Naive B cell (primary cell): ENCODE measurements at places on chromosomes 2 and 18. TPM values are rescaled to one million over a fixed set of nuclear protein-coding genes. Genes with fewer than 3 reads are reported as not detected.

DNA sequence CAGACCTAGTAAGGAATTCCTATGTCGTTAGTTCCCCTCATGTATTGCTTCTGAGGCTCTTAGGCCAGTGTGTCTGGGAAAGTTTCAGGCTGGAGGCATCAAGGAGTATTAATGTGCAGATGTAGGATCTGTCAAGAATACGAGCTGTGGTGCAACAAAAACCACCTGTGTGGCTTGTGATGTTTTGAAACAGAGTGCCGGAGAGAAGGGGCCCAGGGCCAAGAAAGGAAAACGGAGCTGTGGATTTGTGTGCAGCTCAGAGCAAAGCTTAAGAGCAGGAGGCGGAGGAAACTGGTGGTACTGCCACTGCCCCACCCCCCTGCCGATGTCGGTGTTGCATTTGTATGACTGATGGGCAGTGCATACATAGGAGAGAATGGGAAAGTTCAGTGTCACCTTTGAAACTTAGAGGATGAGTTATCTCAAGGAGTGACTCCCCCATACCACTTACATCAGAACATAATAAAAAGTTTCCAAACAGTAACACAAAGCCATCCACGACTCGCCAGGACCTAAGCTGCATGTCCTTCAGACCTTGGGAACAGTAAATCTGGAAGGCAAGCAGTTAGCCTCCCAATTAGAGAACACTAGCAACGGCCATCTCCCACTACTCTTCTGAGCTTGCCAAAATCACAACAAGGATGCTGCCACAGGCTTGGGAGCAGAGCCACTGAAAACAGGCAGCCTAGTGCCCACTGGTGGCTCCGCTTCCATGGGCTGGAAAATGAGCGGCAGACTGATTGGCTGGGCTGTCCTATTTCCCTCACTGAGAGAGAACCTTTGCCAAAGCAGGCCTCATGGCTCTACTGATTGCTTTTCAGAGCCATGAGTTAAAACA lies 152.7 kb upstream of the NT5C1B start:
- H3K36me3 ChIP-seq, result no peaks in the 10 kb centered on the region
- DNase-seq, result no peak
- no peak overlapping the region for H3K27ac ChIP-seq
- H3K4me1 ChIP-seq, result no peaks in the 10 kb centered on the region

- no peak for DNase-seq
- peaks cover 12% of the 10 kb centered on the region for H3K27me3 ChIP-seq
- no peak overlapping the region for H3K27ac ChIP-seq
- no peak overlapping the region for H3K4me3 ChIP-seq
- no peaks in the 10 kb centered on the region for H3K4me1 ChIP-seq
Observed at GRCh38 chr18:36527051-36527450, 229.5 kb downstream of the FHOD3 start.

- H3K4me1 ChIP-seq, result no peaks in the 10 kb centered on the region
- DNase-seq, result no peak
- H3K4me3 ChIP-seq, result no peak overlapping the region
- no peaks in the 10 kb centered on the region for H3K27me3 ChIP-seq
Observed at GRCh38 chr2:196380575-196380974, 209.2 kb upstream of the STK17B start.

DNA sequence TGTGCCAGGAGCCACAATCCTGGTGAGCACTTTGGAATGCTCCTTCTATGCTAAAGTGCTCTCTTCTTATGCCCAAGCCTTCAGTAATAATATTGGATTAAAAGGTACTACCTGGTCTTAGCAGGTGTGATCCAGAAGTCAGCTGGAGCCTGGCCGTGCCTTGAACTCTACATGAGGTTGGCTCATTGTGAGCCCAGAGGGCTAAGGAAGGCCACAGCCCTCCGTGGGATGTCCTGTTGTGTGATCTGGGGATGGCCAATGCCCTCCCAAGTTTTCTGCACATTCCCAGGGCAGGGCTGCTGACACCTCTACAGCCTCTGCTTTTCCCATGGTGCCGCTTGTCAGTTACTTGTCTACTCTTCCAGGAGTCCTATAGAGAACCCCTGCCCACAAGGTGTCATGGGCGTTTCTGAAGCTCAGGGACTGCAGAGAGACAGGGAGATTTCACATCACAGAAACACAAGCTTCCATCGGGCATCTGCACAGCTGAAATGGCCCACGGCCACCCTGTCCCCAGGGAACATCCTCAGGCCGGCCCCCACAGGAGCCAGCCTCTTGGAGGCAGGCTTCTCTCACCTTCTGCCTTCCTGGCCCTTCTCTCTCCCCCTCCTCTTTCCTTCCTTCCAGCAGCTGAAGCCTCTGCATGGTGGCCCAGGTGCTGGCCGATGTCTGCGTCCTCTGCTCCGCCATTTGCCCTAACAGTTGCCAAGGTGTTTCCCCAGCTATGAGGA lies 27.3 kb upstream of the GPR55 start:
- H3K4me1 ChIP-seq, result peaks cover 9% of the 10 kb centered on the region
- no peak overlapping the region for H3K27ac ChIP-seq
- H3K27me3 ChIP-seq, result peaks cover 32% of the 10 kb centered on the region

- H3K27me3 ChIP-seq, result peaks cover 17% of the 10 kb centered on the region
- no peaks in the 10 kb centered on the region for H3K36me3 ChIP-seq
- H3K4me3 ChIP-seq, result no peak overlapping the region
Observed at GRCh38 chr2:121085801-121086200, 199.2 kb downstream of the TFCP2L1 start.

GRCh38 chr2:43347746-43348145 lies 121.3 kb upstream of the ZFP36L2 start:
- no peaks in the 10 kb centered on the region for H3K4me1 ChIP-seq
- no peak overlapping the region for H3K4me3 ChIP-seq
- no peaks in the 10 kb centered on the region for H3K27me3 ChIP-seq
- H3K36me3 ChIP-seq, result peaks cover 32% of the 10 kb centered on the region
- no peak for DNase-seq

GRCh38 chr18:78244779-78245178 lies 734.8 kb upstream of the SALL3 start:
- H3K27me3 ChIP-seq, result no peaks in the 10 kb centered on the region
- no peak overlapping the region for H3K4me3 ChIP-seq
- H3K4me1 ChIP-seq, result no peaks in the 10 kb centered on the region
- DNase-seq, result no peak
- H3K36me3 ChIP-seq, result no peaks in the 10 kb centered on the region
- H3K27ac ChIP-seq, result no peak overlapping the region

DNA sequence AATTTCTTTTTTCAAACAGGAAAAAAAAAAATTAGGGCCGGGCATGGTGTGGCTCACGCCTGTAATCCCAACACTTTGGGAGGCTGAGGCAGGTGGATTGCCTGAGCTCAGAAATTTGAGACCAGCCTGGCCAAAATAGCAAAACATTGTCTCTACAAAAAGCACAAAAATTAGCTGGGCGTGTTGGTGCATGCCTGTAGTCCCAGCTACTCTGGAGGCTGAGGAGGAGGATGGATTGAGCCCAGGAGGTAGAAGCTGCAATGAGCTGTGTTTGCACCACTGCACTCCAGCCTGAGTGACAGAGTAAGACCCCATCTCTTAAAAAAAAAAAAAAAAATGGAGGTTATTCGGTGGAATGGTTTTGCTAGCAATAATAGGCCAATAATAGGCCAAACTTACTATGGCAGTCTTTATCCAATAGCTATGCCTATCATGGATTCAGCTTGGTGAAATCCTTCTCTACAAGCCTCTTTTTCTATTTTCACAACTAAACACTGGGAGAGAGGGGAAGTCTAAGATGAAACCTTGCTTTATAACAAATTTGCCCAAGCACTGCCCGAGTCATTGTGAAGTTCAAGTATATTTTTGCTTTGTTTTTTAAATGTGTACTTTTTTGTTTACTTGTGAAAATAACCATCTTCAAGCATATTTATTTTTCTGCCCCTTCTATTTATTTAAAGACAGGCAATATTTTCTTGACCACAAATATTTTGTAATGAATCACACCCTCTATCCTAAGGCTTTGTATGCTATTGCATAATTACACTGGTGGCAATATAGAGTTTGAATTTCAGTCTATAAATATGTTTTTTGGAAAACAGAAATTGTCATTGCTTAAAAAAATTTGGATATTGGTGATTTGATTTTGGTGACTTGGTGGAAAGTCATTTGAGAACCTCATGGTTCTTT lies 20.0 kb upstream of the KYNU start:
- H3K36me3 ChIP-seq, result no peaks in the 10 kb centered on the region
- H3K27me3 ChIP-seq, result peaks cover 5% of the 10 kb centered on the region
- H3K27ac ChIP-seq, result peak overlapping the region; percentile 30
- no peak overlapping the region for H3K4me3 ChIP-seq

GRCh38 chr2:65786765-65787164 lies 354.4 kb upstream of the SPRED2 start:
- no peak overlapping the region for H3K27ac ChIP-seq
- H3K36me3 ChIP-seq, result no peaks in the 10 kb centered on the region
- H3K4me1 ChIP-seq, result no peaks in the 10 kb centered on the region
- peaks cover 24% of the 10 kb centered on the region for H3K27me3 ChIP-seq
- DNase-seq, result no peak

GRCh38 chr2:118974103-118974993 lies 32.4 kb downstream of the MARCO start:
- no peaks in the 10 kb centered on the region for H3K4me1 ChIP-seq
- no peaks in the 10 kb centered on the region for H3K36me3 ChIP-seq
- H3K4me3 ChIP-seq, result no peak overlapping the region
- H3K27ac ChIP-seq, result no peak overlapping the region
- H3K27me3 ChIP-seq, result peaks cover 15% of the 10 kb centered on the region
- no peak for DNase-seq

DNA sequence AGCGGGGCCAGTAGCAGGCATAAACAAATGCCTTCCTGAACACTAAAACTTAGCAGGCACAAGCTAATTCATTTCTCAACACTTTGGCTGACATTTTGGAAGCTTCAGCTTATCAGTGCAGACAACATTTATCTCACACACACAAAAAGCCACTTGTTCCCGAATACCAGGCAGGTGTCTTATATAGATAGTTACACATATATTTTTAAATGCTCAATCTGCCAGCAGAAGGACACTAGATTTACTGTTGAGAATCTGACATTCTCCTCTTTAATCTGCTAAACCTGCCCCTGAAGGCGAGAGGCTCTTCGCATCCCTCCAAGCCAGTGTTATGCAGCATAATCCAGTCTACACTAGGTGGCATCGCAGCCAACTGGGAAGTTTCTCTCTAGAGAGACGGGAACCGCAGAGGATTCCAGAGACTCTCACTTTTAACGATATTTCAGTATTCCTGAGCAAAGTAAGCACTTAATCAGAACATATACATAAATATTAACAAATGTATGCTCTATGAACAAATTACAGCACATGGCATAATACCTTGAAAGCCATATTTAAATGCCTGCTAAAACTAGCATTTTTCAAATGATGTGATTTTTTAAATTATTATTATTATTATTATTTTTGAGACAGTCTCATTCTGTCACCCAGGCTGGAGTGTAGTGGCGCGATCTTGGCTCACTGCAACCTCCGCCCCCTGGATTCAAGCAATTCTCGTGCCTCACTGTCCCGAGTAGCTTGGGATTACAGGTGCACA lies 90.2 kb upstream of the SCG2 start:
- DNase-seq, result no peak
- no peaks in the 10 kb centered on the region for H3K4me1 ChIP-seq
- no peak overlapping the region for H3K4me3 ChIP-seq
- H3K36me3 ChIP-seq, result no peaks in the 10 kb centered on the region
- H3K27me3 ChIP-seq, result peaks cover 29% of the 10 kb centered on the region

- H3K27ac ChIP-seq, result peak overlapping the region; percentile 97
- no peaks in the 10 kb centered on the region for H3K27me3 ChIP-seq
- H3K4me3 ChIP-seq, result peak overlapping the region; percentile 31
- no peaks in the 10 kb centered on the region for H3K36me3 ChIP-seq
- H3K4me1 ChIP-seq, result peaks cover 37% of the 10 kb centered on the region
Observed at GRCh38 chr2:45929674-45930395, 278.4 kb downstream of the PRKCE start.

DNA sequence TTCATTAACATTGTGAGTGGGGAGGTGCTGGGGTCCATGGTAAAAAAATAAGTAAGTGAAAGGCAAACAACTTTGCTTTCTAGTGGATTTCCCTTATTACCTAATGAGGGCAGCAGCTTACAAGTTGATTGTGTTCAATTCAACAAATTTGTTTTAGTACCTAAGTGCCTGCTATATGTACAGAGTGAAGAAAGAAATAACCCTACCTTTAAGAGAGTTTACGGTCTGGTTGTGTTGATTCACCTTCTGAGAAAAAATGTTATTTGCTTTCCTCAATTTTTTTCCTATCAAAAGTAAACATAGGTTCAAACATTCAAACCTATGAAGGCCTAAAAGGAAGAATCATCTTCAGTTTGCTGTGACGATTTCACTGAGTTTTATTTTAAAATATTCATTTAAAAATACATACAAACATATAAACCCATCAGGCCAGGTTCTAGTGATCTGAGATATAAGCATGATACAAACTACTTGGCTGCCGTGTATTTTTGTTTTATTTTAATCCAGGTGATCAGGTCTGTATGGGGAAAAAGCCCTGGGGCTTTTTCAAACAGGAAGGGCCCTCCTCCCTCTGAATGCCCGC lies 1.5 kb upstream of the SPTBN1 start:
- DNase-seq, result no peak
- H3K4me1 ChIP-seq, result peaks cover 18% of the 10 kb centered on the region
- H3K27me3 ChIP-seq, result peaks cover 46% of the 10 kb centered on the region
- no peak overlapping the region for H3K27ac ChIP-seq
- peak overlapping the region; percentile 88 for H3K4me3 ChIP-seq

DNA sequence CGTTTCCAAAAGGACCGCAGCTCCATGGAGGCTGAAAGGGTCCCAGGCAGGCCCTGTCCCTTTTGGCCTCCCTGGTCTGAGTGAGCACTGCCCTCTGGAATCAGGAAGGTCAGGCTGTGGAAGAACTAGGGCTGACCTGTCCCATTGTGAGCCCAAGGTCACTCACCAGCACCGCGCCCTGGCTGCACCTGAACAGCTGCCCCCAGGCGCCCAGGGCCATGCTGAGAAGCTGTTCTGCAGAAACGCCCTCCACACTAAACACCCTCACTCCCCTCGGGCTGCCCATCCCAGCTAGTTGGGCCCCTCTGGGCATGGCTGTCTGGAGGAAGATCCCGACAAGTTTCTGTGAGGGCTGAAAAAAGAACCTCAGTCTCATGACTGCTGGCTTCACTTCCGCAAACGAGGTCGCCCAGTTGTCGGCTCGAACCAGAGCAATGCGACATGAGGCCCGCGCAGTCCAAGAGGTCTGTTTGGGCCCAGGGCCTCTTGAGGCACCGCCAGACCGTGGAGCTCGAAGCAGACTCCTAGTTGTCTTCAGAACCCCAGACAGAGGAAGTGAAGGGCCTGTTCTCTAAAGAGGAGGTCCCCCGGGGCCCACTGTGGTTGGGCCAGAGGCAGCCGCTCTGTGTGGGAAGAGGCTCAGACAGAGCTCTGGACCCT lies 64.4 kb downstream of the INPP5D start:
- peak; percentile 87 for DNase-seq
- H3K27ac ChIP-seq, result peak overlapping the region; percentile 98
- peaks cover 16% of the 10 kb centered on the region for H3K36me3 ChIP-seq
- peaks cover 31% of the 10 kb centered on the region for H3K4me1 ChIP-seq
- H3K4me3 ChIP-seq, result peak overlapping the region; percentile 87
- H3K27me3 ChIP-seq, result no peaks in the 10 kb centered on the region

The GCKR gene
- polyA plus RNA-seq, result not detected

The DCDC2C gene
- polyA plus RNA-seq, result not detected

The LYPD1 gene
- not detected for polyA plus RNA-seq

The ASXL3 gene
- not detected for polyA plus RNA-seq

The CAVIN2 gene
- 8.7 TPM for polyA plus RNA-seq

The PNO1 gene
- 33.2 TPM for polyA plus RNA-seq

The CRACDL gene
- polyA plus RNA-seq, result not detected

The AKAIN1 gene
- not detected for polyA plus RNA-seq

The KRTCAP3 gene
- 1.00 TPM for polyA plus RNA-seq

The TUBA4B gene
- not detected for polyA plus RNA-seq

The NEU4 gene
- polyA plus RNA-seq, result 1.7 TPM

The TNFRSF11A gene
- not detected for polyA plus RNA-seq
